NCI-H446 treated with DMSO at 0.1 percent for 48 hours (cell line): ENCODE measurements at places on chromosomes 5 and 9.

DNA sequence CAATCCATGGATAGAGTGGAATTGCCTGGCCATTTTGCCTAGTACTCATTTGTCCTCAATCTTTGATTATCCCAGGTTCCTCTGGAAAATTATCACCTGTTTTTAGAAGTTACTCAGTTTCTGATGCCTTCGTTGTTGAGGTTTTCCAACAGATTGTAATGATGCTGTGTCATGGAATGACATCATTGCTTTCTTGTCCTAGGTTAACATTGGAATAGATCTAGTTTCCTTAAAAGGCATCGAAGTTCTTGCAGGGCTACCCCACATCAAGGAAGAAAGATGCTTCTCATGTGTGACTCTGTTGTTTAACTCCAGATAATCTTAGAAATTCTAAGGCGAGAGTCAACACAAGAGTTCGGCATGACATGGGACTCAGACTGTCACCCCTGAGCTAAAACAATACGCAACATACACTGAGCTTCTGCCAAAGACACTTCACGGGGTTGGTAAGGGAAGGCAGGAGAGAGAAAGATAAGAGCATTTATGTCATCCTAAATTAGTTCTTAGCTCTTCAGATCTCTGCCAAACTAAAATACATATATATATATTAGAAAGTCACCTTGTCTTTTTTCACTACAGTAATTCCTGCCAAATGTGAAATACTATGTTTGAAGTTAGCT, 293.2 kb upstream of the WWC1 start:
- DNase-seq: no peak

- DNase-seq: no peak
Observed at GRCh38 chr5:95962785-95963184, 1.1 kb upstream of the ELL2 start.

- DNase-seq: no peak
Observed at GRCh38 chr5:61148515-61148914, 13.8 kb downstream of the SMIM15 start.

DNA sequence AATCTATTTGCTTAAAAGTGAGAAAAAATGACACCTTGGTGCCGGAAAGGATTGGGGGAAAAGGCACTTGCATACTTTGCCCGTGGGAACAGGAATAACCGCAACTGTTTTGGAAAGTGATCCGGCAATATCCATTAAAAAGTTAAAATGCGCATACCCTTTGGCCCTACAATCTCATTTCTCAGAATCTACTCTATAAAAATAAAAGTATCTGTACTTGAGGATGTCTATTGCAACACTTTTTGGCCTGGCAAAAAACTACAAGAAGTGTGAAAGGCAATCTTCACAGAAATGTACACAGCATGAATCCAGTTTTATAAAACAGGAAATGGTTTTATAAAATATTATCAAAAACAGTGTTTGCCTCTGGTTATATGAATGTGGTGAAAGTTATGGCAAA, 58.3 kb upstream of the NFIL3 start:
- DNase-seq: no peak

DNA sequence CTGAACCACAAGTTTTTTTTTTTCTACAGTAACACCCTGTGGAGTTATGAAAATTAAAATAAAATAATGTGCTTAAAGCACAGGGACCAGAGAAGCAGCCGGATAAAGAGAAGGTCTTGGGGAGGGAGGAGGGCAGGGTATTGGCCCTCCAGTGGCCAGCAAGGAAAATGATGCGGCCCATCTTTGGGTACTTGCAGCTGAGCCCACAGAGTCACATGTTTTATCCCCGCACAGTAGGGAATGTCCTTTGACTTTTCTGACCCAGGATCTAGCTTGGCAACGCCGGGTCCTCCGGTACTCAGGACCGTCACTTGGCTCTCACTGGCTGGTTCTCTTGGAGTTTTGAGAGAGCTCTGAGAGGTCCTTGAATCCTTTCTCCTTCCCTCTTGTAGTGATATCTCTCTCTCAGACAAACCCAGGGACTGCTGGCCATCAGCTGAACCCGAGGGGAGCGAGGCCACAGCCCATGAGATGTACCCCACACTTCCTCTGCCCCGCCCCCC, 35.3 kb upstream of the HSPA9 start:
- DNase-seq: no peak

DNA sequence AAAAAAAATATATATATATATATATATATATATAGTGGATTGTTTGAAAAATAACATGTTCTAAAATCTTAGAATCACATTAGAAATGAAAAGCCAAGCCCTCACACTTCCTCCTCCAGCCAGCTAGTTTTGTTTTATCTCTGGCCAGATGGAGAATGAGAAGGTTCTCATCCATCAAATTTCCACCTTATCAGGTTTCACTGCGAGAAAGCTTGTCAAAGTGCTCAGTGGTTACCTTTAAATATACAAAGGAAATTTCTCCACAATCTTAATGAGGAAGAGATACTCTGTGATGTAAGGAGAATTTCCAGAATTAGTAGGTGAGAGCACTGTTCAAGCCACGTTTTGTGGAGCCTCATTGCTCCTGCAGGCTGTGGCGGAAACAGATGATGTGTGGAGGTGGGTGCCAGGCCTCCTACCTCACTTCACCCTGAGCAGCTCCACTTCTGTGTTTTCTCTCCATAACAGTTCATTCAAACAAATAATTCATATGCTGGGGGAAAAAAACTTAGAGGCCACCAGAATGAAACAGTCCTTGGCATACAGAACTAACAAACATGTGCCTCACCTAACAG, 71.9 kb downstream of the CDK5RAP2 start:
- DNase-seq: no peak
